ENCODE measurements at places on chromosomes 7 and 10.

DNA sequence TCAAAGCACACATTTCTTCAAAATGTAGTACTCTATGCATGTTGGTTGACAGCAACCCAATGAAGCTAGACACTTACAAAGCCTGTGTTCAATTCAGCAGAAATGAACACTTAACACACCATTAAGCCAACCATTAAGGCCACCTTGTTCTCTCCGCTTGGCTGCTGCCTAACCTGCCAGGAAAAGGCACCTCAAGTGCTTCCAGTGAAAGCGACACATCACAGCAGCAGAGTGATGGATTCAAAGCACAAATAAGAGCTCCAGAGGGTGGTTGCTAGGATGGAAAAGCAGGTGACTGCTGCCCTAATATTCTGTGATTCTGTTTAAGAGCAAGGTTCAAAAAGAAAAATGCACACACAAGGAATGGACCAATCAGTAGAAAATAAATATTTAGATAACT is 81.5 kb upstream of the GNAI1 start:
- peak; percentile 98 for DNase-seq

- DNase-seq, result no peak
Observed at GRCh38 chr7:2138146-2138765, 94.5 kb downstream of the MAD1L1 start.

- DNase-seq, result no peak
Observed at GRCh38 chr10:29966269-29966668, 93.1 kb downstream of the JCAD start.

- no peak for DNase-seq
Observed at GRCh38 chr7:151503902-151504714, 15.6 kb downstream of the RHEB start.

DNA sequence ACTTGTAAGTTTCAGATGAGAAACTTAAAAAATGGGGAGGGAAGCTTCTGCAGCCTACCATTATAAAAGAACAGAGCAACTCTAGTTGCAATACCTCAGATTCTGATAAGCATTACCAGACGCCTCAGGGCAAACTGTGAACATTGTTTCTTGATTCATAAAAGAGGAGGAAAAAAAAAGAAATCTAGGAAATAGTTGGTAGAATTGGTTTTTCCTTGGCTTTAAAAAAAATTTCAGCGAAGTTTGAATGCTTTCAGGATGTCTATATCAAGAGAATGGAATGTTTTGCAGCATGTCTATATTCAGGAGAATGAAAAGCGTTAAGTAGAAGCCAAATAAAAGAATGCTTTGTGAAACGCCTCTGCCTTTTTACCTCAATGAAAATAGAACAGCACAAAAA is 17.5 kb upstream of the ANLN start:
- no peak for DNase-seq

DNA sequence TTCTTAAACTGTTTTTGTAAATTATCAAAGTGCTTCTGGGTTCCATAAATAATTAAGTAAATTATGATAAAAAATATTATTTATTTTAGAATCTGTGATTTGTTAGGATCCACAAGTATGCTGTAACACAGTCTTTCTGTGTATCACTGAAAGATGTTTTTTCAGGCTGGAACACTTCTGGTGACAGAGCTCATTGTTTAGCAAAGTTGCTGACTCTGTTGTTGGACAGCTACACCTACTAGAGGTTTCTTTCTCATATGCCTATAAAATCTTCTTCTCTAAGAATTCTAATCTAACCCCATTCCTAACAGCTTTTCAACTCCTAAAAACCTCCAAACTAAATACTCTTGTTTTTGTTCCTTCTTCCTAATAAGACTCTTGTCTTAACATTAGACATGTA is 176.8 kb downstream of the THSD7A start:
- DNase-seq, result no peak

GRCh38 chr10:62467527-62467926 is 93.4 kb downstream of the ZNF365 start:
- DNase-seq, result no peak

- no peak for DNase-seq
Observed at GRCh38 chr10:114022766-114023597, 20.7 kb upstream of the ADRB1 start.

- no peak for DNase-seq
Observed at GRCh38 chr7:94374721-94375566, 19.8 kb upstream of the COL1A2 start.

GRCh38 chr10:86798025-86798424 is 41.6 kb downstream of the BMPR1A start:
- no peak for DNase-seq

DNA sequence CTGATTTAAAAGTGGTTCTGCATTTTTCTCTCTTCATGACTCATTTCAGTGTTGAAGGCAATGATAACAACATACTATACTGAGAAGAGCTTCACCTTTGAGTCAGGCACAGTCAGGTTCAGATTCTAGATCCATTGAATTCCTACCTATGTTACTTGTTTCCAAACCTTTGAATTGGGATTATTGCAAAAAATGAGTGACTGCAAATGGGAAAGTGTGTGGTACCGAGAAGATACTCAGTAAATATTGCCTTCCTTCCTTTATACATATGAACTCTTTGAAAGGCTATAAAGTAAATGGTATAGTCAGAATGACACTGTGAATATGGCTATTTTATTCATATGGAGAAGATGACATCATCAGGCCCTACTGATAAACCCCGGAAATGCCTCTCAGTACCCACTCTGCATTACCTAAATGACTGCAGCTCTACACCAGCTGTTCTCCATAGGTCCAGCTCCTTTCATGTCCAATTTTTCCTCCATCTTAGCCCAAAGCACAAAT is 66.7 kb upstream of the FGL2 start:
- DNase-seq, result no peak

- DNase-seq, result peak; percentile 23
Observed at GRCh38 chr7:85829817-85830432, 643.1 kb upstream of the SEMA3D start.

- no peak for DNase-seq
Observed at GRCh38 chr10:116809483-116810119, 39.7 kb upstream of the ENO4 start.

GRCh38 chr10:24341371-24341770 is 132.4 kb downstream of the KIAA1217 start:
- no peak for DNase-seq

GRCh38 chr10:72625276-72625607 is 637 bp downstream of the MICU1 start:
- DNase-seq, result no peak

DNA sequence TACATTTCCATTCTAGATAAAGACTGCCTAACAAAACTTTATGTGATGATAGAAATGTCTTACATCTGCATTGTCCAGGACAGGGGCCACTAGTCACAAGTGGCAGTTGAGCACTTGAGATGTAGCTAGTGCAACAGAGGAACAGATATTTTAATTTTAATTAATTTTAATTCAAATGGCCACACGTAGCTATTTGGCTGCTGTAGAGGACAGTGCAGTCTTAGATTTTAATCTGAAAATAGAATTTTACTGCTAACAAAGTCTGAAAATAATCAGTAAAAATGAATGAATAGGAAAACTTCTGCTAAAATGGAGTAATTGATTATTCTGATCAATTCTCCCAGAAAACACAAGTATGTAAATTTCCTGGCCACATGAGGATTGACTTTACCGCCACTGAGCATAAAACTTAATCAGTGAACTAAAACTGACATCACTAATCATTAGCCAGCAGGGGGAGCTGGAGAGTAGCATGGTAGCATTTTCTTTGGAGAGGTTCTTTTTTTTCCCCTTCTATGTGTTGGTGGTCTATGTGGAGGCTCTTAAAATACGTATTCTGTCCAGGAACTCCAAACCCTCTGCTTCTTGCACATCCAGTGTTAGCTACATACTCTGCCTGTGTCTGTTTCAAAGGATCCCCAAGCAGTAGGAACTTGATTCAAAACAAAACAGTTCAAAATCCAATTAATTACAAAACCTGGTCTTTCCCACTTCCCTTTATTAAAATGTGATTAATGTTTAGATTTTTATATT is 52.1 kb downstream of the TSPAN12 start:
- peak; percentile 73 for DNase-seq

GRCh38 chr7:1193593-1194424 is 33.8 kb upstream of the ZFAND2A start:
- DNase-seq, result no peak

- no peak for DNase-seq
Observed at GRCh38 chr10:118112543-118113125, 65.9 kb upstream of the RAB11FIP2 start.

- no peak for DNase-seq
Observed at GRCh38 chr10:120891365-120891764, 40.2 kb downstream of the WDR11 start.

DNA sequence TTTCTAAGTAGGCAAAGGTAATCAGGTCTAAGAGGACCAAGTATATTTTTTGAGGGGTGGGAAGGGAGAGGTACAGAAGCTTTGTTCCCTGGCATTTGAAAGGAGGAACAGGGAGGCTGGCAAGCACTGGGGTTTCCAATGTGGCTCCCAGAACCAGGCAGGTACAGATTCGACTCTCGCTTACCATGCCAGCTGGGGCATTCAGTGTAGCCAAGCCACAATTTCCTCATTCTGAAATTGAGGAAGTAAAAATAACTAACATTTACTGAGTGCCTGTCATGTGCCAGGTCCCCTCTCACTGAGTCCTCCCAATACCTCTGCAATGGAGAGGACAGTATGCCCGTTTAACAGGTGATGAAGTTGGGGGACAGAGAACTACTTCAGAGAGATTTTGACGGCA is 45.9 kb upstream of the BET1 start:
- no peak for DNase-seq

DNA sequence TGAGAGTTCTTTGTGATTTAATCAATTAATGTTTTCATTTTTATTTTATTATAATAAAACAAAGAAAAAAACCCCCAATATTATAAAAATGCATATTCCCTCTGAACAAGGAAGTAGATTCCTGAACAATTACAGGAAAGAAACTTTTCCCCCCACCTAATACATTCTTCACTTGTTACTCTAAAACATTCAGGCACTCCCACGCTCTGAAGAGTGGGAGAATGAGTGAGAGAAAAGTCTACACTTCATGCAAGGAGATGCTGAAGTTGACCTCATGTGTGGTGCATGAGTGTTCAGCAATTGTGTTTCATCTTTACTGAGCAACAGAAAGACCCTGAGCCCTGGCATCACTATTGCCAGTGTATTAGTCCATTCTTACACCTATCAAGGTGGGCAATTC is 244.2 kb upstream of the IGFBP3 start:
- DNase-seq, result no peak

- DNase-seq, result no peak
Observed at GRCh38 chr10:11156480-11156879, 138.8 kb downstream of the CELF2 start.

- DNase-seq, result peak; percentile 90
Observed at GRCh38 chr7:105521717-105522463, at the start of gene PUS7. Gene PUS7, minus strand, starts transcription at chr7:105522271. Its CDS starts 13,759 bp downstream, at chr7:105508512.

- no peak for DNase-seq
Observed at GRCh38 chr7:113246738-113247137, 128.4 kb upstream of the SMIM30 start.

GRCh38 chr10:132746801-132747625 is 38.9 kb downstream of the NKX6-2 start:
- DNase-seq, result no peak

- DNase-seq, result no peak
Observed at GRCh38 chr10:58980826-58981415, 195.5 kb upstream of the PHYHIPL start.

- DNase-seq, result no peak
Observed at GRCh38 chr7:115005953-115006352, 84.1 kb downstream of the MDFIC start.

DNA sequence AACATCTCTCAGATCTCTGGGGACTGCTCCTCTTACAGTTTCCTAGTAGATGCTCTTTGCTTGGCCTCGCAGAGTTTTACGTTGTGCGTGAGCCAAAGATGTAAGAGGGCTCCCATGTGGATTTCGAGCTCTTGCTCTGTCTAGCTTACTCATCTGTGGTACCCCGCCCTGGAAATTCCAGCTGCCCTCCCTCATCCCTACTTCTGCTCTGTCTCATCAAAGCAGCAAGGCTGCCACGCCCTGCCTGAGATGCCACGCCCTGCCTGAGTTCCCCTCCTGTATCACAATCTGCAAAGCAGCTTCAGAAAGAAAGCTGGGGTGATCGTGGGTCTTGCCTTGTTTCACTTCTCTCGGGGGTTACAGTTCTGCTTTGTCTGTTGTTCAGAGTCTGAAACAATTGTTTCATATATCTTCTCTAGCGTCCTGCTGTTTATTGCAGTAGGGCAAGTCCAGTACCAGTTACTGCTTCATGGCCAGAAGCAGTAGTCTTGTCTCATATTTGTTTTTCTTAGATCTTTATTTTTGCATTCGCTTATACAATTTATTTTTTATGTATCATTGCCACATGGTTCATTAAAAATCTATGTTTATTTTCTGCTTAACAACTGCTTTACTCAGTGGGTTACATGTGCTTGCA is 36.1 kb upstream of the CCNY start:
- DNase-seq, result no peak

GRCh38 chr10:117136391-117136975 is 1.6 kb downstream of the VAX1 start:
- no peak for DNase-seq

DNA sequence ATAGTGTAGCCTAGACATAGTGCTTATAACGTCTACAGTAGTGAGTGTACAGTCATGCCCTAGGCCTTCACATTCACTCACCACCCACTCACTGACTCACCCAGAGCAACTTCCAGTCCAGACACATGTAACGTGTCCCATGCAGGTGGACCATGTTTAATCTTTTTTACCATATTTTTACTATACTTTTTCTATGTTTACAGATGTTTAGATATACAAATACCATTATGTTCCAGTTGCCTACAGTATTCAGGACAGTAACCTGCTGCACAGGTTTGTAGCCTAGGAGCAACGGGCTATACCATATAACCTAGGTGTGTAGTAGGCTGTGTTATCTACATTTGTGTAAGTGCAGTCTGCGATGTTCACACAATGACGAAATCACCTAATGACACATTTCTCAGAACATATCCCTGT is 11.0 kb downstream of the MPP7 start:
- no peak for DNase-seq

- no peak for DNase-seq
Observed at GRCh38 chr10:114540236-114540635, 117.8 kb downstream of the ABLIM1 start.

DNA sequence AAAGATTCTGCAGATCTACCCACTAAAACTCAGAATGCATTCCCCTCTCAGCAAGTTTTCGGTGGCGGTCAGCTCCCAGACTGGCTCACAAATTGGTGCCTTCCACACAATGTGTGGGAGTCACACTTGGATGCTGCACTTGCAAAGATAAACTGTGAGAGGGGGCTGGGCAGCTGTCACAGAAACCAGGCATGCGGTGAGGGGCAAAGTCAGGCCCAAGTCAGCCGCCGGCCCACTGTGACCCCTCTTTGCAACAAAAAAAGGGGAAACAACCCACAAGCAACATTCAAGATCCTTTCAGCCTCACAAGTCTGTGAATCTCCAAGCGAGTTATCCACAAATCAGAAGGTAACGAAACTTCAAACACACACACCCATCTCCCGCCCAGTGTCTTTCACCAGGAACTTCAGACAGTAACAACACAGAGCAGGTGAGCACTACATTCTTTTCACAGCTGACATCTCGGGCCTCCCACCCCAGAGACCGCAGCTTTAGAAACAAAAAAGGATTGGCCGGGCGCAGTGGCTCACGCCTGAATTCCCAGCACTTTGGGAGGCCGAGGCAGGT is 32.0 kb downstream of the SNX8 start:
- no peak for DNase-seq
